ENCODE measurements at places on chromosomes 5 and 9. TPM values are rescaled to one million over a fixed set of nuclear protein-coding genes. Genes with fewer than 3 reads are reported as not detected.

- H3K27ac ChIP-seq, result no peak overlapping the region
- H3K4me1 ChIP-seq, result no peaks in the 10 kb centered on the region
- no peaks in the 10 kb centered on the region for H3K36me3 ChIP-seq
- H3K4me3 ChIP-seq, result no peak overlapping the region
- DNase-seq, result no peak
Measured at GRCh38 chr5:82019342-82020138, 47.7 kb downstream of the ATG10 start.

DNA sequence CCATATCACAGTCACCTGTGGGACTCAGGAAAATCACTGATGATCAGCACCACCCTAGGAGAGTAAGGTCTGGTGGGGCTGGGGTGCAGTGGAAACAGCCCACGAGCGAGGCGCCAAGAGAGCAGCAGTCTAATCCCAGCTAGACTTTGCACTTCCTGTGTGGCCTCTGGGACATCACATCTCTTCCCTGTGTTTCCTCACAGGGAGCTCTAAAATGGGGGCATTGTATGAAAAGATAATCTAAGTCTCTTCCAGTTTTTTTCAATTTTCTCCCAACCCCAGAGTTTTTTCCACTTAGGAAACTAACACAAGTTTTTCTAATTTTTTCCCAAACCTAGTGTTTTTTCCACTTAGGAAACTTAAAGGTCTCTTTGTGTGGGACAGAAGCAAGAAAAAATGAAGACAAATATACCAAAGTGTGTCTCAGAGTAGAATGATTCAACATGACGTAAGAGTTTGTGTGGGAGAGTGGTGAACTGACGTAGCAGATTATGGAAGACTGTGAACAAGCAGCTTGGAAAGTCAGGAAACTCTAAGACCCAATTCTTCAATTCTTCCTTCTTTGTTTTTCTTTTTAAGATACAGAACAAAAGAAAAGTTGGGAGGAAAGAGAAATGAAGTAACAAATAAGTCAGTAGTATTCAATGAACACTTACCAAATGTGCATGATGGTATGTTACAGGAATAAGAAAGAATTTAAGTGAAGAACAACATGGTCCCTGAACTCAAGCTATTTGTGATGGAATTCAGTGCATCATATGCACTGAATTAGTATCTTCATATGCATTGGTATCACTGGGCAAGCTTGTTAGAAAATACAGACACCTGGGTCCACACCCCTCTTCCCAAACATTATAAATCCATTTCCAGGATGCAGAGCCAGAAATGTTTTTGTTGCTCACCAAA is 51.3 kb downstream of the LHFPL2 start:
- no peaks in the 10 kb centered on the region for H3K27me3 ChIP-seq
- no peak overlapping the region for H3K4me3 ChIP-seq
- no peaks in the 10 kb centered on the region for H3K36me3 ChIP-seq

GRCh38 chr9:96868709-96869108 is 14.4 kb upstream of the ZNF782 start:
- no peak for DNase-seq
- H3K4me3 ChIP-seq, result no peak overlapping the region
- H3K27ac ChIP-seq, result no peak overlapping the region
- H3K27me3 ChIP-seq, result peaks cover 2% of the 10 kb centered on the region
- no peaks in the 10 kb centered on the region for H3K4me1 ChIP-seq

The LCN2 gene
- total RNA-seq, result not detected

The ISL1 gene
- total RNA-seq, result not detected
